ENCODE measurements at places on chromosomes 2 and 18.

DNA sequence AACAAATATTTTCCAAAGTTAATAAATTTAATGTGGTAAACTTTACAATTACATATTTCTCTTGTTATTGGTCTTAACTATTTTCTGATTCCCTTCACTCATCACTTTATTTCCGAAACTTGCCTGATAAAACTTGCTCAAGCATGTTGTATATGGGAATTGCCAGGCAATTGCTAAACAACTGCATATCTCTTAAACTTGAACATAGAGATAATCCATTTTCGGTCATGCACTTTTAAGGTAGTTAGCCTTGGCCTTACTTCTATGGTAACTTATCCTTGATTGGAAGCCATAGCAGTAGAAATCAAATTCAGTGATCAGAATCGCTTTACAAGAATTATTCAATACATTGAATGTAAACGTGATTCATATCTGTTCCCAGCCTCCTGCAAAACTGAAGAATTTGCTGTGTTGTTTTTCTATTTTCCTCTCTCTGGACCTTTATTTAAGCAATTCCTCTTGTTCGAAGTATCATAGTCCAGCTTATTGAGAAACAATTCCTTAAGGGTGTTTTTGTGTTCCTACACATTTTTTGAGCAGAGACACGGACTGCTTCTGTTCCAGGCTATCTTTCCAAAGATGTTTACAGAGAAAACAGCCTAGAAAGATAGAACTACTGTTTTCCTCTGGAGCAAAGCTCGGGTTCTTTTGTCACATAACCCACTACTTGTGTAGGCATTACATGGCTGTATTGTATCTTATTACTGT, 674.3 kb downstream of the IRS1 start:
- no peak for DNase-seq

- no peak for DNase-seq
These were observed 228.3 kb downstream of the LDLRAD4 start for GRCh38 chr18:13446610-13447461.

GRCh38 chr18:31942291-31942998, 483 bp downstream of the TRAPPC8 start:
- DNase-seq, result peak; percentile 56

DNA sequence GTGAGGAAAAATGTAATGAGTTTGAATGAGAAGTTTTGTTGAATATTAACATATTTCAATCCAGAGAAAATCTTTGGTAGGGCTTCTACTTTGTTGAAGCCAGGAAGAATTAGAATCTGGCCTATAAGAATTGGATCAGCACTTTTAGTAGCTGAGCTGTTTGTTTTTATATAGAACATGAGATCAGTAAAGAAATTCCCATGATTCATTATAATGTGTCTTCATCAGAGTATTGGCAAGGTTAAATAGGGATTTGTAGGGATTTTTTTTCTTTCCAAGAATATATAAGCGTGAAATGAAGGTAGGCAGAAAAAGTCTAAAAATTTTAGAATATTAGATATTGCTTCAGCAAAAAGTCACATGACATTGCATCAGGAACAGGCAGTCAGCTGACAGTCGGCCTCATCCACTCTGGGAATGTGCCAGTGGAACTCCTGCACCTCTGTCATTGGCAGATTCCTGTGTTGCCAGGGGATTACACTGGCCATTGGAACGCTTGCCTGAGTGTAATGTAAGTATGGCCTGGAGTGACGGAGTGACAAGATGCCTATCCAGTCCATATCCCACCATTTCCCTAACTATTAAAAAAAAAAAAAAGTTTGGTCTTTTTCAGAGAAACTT, 60.6 kb downstream of the SERTAD2 start:
- DNase-seq, result no peak

- no peak for DNase-seq
These were observed 419.5 kb upstream of the CHST9 start for GRCh38 chr18:27604583-27604982.

DNA sequence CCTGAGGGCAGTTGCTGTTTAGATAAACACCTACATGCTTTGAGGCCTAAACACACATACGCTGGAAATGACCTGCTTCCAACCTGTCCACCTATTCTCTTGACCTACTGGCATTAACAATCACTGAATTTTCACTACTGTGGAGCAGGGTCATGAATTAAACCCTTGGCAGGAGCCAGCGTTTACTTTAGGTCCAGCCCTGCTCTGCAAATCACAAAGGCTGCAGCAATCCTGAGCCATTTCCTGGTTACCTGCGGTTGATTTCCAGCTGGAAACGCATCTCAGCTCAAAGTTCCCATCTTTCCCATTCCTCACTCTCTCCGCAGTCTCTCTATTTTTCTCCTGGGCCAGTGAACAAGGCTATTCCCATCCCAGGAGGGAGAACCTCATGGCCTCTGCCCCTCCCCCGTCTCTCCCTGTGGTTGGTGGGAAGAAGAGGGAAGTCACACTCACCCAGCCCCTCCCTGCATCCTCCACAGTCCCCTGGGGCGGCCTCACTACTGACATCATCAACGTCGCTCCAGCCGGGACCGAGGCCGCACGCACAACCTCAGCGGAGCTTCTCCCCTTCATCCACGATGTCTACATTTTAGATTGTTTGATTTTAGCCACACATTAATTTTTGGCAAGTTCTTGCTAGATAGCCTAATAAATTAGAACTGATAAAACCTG, 84.5 kb upstream of the SNTG2 start:
- DNase-seq, result no peak

- no peak for DNase-seq
These were observed 228.6 kb downstream of the EPHA4 start for GRCh38 chr2:221343524-221343923.

DNA sequence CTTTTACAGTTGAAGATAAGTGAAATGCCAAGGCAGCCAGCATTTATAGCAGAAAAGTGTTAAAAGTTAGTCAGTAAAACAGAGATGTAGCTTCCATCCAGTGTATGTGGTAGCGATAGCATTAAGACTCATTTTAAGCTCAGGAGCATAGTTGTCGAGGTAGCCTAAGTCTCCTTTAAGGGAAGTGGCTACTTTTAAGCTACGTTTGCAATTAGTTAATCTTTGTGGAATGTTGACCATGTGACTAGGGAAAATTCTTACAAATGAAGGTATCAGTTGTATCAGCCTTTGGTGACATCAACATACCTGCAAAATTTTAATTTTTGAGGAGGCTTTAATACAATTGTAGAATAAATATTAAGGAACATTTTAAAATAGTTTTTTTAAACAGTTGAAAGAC, 61.9 kb downstream of the LHCGR start:
- no peak for DNase-seq

GRCh38 chr2:196635156-196635555, 4.4 kb upstream of the CCDC150 start:
- DNase-seq, result no peak

- no peak for DNase-seq
These were observed 48.1 kb upstream of the HPCAL1 start for GRCh38 chr2:10254373-10255188.

All from Kasumi-1 (cell line).